ENCODE measurements at places on chromosomes 4 and X.

DNA sequence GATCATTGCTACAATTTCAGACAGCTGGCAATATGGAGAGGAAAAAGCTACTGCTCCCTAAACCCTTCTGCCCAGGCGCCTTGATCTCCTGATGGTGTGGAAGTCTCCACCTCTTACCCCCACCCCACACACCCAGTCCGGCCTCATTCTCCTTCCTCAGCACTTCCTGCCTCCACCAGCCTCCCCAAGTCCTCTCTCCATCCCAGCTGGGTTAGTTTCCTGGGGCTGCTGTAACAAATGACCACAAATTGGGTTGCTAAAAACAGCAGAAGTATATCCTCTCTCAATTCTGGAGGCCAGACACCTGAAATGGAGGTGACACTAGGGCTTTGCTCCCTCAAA lies 1.1 kb upstream of the CCNQ start:
- no peak for DNase-seq

DNA sequence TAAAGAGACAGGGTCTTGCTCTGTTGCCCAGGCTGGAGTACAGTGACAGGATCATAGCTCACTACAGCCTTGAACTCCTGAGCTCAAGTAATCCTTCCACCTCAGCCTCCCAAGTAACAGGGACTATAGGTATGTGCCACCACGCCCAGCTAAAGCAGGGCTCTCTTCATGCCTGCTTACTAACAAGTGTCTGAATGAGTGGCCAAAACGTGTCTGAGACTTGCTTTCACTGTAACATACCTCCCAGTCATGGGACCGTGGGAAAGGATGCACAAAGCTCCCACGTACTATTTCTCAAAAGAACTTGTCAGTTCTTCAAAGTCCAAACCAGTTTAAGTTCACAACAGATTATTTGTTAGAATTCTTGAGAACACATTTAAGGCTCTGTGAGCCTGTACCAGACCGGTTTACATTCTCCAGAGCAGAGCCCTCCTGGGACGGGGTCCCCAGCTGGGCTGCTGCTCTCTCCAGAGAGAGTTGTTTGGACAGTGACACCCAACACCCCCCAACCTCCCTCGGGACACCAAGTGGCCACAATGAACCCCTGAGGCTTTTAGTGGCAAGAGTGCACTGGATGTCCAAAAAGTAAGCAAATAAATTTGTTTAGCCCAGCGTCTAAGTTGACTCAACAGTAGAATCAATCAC lies 24.1 kb downstream of the SH3KBP1 start:
- DNase-seq: no peak

DNA sequence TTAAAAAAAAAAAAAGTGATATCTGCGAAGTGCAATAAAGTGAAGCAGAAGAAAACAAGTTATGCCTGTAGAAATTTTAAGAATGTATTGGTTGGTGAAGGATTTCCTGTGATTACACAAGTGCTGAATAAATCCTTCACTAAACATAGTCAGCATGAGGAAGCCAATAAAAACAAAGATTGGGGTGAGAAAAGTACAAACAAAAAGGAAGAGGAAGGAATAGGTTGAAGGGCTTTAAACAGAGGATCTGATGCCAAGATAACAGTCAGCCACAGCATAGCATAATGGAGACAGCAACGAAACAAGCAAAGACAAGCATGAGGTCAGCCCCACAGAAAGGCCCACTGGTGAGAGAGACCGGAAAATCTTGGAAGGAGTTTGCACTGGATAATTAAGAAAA lies 372.2 kb downstream of the ADAM29 start:
- DNase-seq: no peak

DNA sequence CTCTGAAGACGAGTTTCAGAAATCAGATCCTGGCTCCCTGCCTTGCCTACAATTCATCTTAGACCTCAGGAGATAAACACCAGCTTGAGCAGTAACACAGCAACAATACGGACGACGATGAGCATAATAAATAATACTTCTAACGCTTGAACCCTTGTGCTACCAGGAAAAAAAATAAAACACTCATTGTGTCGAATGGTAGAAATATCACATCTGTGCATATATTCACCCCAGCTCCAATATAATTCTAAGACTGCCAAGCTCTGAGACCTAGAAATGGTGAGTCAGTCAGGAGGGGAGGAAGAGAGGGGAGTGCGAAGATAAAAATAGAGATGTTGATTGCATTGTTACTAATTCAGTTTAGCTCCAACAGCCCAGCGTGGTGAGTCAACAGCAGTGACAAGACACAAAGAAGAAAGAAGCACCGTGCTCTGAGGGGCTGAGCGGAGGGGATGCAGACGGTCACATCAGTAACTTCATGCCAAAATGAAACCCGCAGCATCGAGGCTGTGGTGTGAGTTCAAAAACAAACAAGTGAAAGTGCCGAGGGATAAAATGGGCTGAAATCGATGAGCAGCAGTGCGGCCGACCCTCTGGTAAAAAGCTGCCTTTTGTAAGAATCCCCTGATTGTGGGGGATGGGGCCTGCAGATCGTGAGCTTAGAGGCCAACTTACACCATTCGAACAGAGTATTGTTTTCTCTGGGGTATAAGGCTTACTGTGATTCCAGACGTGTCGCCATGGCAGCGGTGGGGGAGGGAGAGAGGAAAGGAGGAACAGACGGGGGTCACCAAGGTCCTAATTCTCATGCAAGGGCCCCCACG lies 150.4 kb downstream of the MGST2 start:
- no peak for DNase-seq

DNA sequence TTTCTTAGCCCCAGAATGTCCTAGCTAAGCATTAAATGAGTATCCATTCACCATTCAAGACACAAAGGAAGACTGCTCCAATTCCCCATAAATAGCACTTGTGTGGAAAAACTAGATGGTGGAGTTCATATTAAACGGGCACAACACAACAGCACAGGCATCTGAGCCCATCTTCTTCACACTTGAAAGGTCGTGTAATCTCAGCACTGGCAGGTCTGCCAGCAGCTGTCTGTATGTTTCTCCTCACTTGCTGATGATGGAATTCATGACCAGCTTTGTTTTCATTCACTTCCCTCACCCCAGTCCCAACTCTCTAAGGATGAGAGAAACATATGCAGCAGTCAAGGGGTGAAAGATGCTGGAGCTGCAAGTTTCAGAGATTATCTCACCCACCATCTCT lies 148.7 kb downstream of the AFAP1 start:
- DNase-seq: no peak

DNA sequence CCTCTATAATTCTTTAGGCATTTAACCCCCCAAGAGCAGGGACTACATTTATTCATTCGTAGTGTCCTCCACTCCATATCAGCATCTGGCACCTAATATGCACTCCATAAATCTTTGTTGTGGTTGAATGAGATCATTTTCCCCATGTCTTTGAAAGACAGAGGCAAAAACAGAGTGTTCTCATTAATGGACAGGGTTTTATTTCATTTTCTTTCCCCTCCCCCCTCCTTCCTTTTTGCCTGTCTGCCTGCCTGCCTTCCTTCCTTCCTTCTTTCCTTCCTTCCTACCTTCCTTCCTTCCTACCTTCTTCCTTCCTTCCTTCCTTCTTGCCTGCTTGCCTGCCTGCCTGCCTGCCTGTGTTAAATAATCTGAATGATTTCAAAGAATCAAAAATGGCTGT lies 83.2 kb downstream of the SHROOM3 start:
- DNase-seq: no peak

DNA sequence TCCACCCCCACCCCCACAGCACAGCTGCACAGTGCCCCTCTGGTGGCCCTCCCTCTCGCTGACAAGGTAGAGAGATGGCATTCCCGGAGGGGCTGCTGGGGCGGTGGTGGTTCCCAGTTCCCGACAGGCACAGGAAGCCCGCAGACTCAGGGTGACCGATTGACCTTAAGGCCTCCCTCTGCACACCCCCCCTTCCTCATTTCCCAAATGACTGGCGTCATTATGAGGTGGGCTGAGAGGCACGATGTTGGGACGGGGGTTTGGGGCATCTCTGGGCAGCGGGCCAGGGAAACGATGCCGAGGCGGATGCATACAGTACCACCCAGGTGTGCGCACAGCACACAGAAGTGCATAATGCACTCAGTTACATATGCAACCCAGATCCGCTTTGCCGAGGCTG lies 3.5 kb upstream of the TIMP1 start:
- no peak for DNase-seq

DNA sequence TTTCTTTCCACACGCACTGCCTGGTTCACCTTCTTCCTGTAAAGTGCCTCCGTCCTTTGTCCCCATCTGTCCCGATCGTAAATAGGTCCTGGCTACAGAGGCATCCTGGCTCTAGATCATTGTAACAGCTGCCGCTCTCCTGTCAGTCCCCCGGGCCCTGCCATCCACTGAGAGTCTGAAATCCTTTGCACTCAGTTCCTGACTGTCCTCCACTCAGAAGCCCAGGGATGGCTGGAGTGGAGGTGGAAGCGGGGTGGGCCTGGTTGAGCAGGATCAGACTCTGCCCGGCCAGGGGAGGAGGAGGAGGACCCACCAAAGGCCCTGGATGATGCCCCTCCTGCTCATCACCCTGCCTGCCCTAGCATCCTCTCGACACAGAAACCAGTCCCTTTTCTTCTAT lies 29.8 kb downstream of the PIGG start:
- DNase-seq: no peak

GRCh38 chr4:16035843-16036242 lies 48.0 kb downstream of the PROM1 start:
- DNase-seq: no peak

GRCh38 chr4:18722748-18723191 lies 701.2 kb upstream of the LCORL start:
- DNase-seq: no peak

DNA sequence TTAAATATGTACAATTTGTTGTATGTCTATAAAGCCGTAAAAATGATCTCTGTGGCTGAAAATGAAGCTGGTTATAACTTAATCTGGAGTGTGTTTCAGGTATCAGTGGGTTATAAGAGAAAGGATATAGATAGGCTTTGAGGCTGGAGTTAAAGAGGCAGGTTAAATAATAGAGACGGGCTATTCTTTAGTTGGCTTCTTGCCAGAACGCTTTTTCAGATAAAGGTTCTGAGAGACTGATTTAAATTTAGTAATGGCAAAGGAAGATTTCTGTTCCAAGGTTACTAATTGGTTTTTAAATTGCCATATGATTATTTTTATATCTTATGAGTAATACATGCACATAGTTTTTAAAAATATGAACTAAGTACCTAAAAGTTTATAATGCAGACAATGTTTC lies 117.4 kb downstream of the AWAT2 start:
- DNase-seq: no peak

DNA sequence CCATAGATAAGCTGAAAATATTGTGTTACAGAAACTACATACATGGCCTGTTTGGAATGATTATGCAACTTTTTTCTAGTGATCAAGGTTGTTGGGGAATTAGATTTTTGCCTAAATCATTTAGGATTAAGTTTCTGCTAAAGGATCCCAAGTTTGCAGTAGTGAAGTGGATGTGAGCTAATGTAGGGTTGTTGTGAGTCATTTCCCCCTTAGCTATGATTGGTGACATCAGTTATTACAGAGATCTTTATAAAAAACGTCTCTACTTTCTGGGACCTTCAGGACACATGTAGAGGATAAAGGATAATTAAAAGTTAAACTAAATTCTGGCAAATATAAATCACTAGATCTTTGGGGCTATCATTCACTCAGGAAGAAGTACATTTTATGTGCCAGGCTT lies 133.3 kb downstream of the GATB start:
- DNase-seq: no peak

GRCh38 chr4:58962424-58962823 lies 1852.2 kb upstream of the IGFBP7 start:
- DNase-seq: no peak

GRCh38 chrX:154804261-154804956 lies 876 bp downstream of the MPP1 start:
- no peak for DNase-seq

- no peak for DNase-seq
Measured at GRCh38 chrX:100830143-100830542, 10.0 kb downstream of the CSTF2 start.

GRCh38 chrX:16999275-16999674 lies 52.8 kb downstream of the REPS2 start:
- no peak for DNase-seq

GRCh38 chrX:72478853-72479252 lies 93.8 kb downstream of the HDAC8 start:
- no peak for DNase-seq

- DNase-seq: no peak
Measured at GRCh38 chr4:182862921-182863320, 54.3 kb downstream of the DCTD start.

DNA sequence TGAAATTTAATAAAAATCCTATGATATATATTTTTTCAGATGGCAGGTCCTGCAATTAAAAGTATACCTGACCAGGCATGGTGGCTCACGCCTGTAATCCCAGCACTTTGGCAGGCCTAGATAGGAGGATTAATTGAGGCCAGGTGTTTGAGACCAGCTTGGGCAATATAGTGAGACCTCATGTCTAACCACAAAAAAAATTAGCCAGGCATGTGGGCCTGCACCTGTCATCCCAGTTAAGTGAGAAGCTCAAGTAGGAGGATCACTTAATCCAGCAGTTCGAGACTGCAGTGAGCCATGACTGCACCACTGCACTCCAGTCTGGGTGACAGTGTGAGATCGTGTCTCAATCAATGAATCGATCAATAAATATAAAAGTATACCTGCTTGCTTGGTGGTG lies 2.5 kb downstream of the OCIAD2 start:
- DNase-seq: no peak

DNA sequence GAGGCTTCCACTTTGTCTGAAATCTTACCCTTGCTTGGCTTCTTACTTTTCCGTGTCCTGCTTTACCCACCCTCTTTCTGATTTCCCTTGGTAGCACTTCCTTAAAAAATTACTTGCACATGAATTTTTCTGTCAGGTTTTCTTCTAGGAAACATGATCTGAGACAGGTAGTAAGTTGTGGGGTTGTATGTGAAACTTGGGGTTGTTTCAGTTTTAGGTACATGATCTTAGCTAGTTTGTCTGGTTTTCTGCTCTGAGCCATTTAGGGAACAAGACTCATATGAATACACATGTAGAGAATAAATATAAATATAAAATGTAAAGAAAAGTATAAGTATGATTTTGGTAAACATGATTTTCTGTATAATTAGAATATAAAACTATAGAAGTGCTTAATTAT lies 17.4 kb upstream of the ARMCX2 start:
- no peak for DNase-seq

All from CD4-positive, alpha-beta memory T cell (primary cell).